Fibroblast of the aortic adventitia (primary cell): ENCODE measurements at places on chromosomes 2 and 18.

DNA sequence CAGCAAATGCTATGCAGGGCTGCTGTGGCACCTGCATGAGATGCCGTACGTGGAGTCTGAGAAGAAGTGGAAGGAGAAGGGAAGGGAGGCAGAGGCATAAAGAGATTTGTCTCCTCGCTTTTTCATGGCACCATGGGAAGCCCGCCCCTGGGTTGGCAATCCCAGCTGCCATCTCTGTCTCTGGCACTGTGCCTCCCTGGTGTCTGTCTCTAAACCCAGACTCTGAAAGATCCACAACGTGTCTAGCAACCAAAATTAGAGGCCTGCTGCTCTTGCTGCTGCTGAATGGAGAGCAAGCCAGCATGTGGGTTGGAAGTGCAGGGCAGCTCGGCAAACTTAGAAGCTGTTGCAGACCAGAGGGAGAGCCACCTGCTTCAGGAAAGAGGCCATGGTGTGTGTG is 53.1 kb downstream of the INO80C start:
- DNase-seq = no peak

GRCh38 chr2:60463249-60463648 is 90.2 kb downstream of the BCL11A start:
- peak; percentile 16 for DNase-seq

DNA sequence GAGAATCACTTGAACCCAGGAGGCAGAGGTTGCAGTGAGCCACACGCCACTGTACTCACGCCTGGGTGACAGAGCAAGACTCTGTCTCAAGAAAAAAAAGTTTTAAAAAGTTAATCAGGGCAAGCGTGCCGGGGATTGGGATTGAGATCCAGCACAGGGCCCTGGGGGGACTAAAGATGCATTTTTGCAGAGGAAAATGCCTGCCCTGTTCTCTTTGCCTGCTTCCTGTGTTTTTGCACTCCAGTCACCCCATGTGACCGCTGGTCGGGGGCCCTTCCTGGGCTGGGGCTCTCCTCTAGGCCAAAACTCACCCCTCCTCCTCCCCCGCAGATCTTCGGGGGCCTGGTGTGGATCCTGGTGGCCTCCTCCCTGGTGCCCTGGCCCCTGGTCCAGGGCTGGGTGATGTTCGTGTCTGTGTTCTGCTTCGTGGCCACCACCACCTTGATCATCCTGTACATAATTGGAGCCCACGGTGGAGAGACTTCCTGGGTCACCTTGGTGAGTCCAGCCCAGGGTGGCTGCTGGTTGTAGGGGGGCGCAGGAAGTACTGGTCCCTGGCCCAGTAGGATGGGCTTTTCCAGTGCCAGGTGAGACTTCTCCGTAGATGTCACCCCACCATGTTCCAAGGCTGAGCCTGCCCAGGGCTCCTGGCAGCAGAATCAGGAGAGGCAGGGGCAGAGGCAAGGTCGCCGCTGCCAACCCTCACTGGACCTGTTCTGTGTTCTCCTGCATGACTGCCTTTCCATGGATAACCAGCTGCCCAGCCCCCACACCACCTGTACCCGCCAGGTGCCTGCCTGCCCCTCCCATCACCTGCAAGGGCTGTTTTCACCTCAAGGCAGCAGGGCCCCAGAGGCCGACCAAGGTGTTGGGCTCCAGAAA is 22.4 kb downstream of the MAL start:
- no peak for DNase-seq

DNA sequence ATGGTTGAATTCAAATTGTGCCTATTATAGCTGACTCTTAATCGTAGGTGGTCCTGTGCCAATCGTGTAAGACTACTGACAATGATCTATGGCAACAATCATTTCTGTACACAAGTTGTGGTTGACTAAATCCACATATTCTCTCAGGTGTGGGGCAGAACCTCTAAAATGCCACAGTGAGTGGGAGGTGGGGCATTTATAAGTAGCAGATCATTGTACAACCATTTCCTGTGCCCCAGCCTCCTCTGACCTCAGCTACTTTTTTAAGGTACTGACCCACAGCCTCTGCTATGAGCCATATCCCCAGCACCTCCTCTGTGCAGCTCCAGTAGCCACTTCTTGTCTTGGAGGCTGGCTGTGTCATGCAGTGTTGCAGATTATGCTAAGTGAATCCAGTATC is 48.6 kb upstream of the RAPH1 start:
- DNase-seq = peak; percentile 57

- DNase-seq = peak; percentile 35
Measured at GRCh38 chr2:31428001-31428418, 13.5 kb upstream of the XDH start.

DNA sequence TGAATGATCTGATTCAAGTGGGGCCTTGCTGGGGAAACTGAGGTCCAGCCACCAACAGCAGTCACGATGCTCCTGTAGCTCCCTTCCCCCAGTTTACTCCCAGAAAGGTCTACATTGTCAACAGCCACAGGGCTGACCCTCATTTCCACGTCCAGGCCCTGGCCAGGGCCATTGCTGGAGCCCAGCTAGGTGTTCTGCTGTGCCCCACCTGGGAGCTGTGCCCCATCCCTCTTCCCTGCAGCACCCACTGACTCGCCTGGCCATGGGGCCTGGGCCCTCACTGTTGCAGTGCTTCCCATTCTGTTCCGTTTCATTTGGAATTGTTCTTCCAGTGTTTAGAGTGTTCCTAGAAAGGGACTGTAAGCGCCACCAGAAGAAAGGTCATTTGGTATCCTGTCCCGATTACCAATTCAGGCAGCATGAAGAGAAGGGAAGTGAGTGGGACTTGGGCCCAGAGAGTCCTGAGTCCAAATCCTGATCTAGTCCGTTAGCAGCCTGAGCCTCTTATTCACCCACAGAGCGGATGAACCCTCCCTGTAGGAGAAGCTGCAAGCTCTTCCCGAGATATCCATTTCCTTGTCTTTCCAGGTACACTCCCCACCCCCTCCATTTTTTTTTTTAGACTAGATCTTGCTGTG is 73.1 kb upstream of the HPCAL1 start:
- no peak for DNase-seq

GRCh38 chr2:240590681-240591111 is 4.2 kb downstream of the CAPN10 start:
- no peak for DNase-seq

DNA sequence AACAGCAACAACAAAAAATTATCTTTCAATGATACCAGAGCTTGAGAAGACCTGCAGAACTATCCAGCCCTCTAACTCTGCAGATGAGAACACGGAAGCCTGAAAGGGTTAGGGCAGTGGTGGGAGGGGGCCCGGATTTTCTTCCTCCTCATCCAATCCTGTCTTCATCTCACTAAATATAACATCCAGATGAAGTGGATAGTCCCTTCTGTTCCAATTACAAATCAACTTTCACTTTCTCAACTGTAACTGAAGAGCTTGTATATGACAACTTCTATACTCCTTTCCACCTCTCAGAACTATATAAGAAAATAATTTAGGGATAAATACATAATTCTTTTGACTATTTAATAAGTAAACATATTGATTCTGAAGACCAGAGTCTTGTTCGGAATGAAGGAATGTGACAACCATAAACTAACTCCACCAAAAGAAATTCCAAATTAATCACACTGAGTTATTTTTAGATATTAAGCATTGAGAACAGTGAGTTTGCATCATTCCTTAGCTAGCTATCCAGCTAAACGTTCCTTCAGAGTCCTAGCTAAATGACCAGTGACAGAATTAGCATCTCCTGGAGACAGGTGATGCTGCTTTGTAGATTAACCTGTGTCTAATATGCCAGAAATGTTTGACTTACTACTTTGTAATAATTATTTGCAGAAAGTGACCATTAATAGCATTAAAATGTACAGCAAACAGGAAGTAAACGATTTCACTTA is 32.7 kb downstream of the SFT2D3 start:
- peak; percentile 56 for DNase-seq

DNA sequence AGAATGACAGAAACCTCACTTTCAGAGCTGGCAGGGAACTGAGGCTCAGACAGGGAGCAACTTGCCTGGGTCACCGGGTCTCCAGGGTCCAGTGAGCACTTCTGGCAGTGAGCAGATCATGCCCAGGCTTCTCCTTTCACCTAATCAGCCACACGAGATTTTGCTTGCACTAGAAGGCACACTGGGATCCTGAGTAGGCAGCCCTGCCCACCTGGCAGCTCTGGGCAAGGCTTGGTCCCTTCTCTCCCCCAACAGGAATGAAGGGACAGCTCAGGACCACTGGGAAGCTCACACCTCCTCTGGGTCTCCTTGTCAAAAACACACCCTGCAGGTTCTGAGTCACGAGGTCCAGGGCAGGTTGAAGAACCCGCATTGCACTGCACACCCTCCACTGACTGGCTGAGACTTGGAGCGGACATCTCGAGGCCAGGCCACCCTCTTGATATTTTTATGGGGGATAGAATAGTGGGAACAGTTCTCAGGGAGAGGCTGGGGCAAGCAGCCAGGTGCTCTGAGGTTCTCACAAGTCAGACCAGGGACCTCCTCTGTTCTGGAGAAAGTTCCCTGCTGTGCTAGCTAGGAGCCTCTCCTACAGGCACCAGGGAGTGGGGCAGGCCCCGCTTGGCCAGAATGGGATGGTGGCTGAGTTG is 5.7 kb downstream of the MAL start:
- DNase-seq = no peak

GRCh38 chr2:116545286-116546068 is 1269.0 kb upstream of the DDX18 start:
- DNase-seq = no peak

GRCh38 chr2:160379399-160379798 is 114.2 kb downstream of the RBMS1 start:
- DNase-seq = peak; percentile 98

DNA sequence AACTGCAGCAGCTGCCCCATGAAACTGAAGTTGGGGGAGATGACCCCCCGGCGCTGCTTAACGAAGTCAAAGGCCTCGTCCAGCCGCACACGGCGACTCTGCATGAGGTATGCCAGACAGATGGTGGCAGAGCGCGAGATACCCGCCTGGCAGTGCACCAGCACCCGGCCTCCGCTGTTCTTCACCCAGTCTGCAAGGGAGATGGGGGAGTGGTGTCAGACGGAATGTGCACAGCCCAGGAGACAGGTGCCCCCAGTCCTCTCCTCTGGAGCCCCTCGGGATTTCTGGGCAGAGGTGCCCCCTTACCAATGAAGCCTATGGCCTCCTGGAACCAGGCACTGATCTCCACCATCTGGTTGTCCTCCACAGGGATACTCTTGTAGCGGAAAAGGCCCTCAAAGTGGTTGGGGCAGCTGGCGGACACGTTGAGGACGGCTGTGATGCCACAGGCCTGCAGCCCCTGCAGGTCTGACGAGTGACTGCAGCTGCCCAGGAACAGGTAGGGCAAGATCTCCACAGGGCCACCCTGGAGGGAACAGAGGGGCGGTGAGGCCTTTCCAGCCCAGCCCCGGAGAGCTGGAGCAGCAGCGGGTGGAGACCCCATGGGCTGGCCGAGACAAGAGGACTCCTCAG is 1.3 kb downstream of the DUSP2 start:
- DNase-seq = no peak

GRCh38 chr18:31774477-31774785 is 13.8 kb upstream of the SLC25A52 start:
- no peak for DNase-seq

GRCh38 chr18:48106976-48107781 is 176.7 kb upstream of the SMAD2 start:
- DNase-seq = no peak

DNA sequence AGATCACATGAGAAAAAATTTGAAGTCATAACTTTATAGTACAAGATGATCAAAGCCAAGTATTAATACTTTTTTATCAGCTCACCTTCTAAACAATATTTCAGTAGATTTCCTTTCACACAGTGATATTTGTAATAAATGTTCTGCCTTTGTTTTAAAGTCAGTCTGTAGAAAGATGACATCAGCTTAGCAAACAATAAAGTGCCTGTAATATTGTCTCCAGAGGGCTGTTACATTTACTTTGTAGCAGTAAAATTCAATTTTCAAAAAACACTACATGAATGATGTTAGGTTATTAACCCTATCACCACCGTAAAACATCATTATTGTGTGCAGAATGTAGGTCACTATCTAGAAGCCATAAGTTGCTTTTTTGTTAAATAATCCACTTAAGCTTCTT is 49.6 kb downstream of the ZEB2 start:
- no peak for DNase-seq

- DNase-seq = peak; percentile 92
Measured at GRCh38 chr2:85741833-85742455, 11.8 kb upstream of the ATOH8 start.

DNA sequence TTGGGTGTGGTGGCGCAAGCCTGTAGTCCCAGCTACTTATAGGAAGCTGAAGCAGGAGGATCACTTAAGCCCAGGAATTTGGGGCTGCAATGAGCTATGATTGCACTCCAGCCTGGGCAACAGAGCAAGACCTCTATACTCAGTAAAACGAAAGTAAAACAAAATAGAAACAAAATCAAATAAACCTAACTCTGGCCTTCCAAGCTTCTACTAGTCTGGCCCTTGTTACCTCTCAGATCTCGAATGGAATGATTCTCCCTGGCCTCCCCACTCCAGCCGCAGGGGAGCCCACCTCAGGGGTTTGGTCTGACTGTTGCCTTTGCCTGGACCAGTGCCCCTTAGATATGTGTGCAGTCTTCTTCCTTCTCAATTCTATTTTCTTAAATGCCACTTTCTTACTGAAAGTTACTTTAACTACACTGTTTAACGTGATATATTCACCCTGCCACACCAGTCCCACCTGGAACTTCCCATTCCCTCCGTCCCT is 160.0 kb upstream of the GCFC2 start:
- no peak for DNase-seq

- peak; percentile 32 for DNase-seq
Measured at GRCh38 chr2:203928849-203929248, 7.7 kb upstream of the ICOS start.

DNA sequence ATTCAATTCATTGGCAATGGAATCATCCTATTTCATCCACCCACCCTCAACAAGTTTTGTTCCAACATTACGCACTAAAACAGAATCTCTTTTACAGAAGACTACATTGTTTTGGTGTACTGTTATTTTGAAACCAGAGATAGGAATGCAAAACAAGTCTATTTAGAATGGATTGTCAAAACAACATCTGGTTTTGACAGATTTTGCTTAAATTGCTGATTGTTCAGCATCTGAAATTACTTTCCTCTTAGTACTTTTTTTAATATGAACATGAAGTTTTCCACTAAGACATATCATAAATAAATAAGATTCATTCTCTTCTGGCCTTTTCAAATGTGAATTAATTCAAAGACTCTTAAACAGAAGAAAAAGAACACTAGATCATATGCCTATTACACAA is 323.9 kb upstream of the TFPI start:
- no peak for DNase-seq
